ENCODE measurements at places on chromosomes 6 and 20.

DNA sequence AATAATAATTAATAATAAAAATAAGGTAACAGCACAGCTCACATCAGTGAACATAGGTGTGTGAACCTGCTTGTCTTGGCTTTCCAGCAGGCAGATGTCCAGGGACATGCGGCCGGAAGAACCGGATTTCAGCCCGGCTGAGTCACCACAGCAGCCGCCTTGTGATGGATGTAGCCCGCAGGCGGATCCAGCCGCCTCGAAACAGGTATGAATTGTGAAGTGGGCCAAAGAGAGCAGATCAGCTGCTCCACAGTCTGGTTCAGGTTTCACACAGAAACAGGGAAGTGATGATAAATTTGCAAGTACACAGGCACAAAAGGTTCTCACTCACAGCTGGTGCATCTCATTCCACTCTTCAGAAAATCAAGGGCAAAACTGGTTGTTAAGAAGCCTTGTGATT, 55.1 kb downstream of the ID4 start:
- no peak for DNase-seq

GRCh38 chr6:7906741-7907140, 3.8 kb downstream of the TXNDC5 start:
- DNase-seq: no peak

DNA sequence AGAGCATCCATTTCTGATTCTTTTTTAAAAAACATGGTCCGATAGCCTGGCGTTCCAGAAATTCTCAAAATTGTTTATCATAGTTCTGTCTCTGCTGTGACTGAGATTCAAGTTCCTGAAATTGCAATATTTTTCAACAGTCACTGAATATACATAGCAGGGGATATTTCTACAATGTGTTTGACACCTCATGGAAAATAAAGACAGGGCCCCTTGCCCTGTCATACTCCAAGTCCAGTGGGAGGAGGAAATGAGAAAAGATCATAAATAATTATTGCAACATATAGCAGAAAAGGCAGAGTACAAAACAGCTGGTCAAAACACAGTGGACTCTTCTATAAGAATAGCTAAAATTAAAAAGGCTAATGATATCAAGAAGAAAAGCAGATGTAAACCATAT, 234.8 kb upstream of the SPTLC3 start:
- no peak for DNase-seq

GRCh38 chr6:36443471-36444428, 950 bp downstream of the KCTD20 start:
- no peak for DNase-seq

- no peak for DNase-seq
These were observed 89.9 kb downstream of the PLCB1 start for GRCh38 chr20:8221887-8222419.

GRCh38 chr6:13147782-13148181, 180.6 kb downstream of the TBC1D7 start:
- DNase-seq: no peak

DNA sequence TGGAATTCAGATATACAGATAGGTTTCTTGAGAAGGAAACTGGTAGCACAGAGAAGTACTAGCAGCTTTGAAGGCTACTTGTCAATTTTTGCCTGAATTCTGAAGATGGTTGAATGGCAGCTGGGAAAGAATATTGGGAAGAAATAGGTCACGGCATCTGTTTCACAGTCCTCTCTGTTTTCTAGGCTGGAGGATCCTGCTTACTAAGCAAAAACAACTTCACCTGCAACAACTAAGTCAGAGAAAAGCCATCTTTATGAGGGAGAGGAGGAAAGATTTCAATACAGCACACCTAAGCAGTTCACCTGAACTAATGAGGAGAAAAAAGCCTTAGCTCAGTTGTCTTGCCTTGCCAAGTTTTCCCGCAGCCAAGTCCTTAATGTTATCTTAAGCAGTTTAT, 975.5 kb upstream of the EPHA7 start:
- no peak for DNase-seq

- DNase-seq: no peak
These were observed 18.3 kb upstream of the DSN1 start for GRCh38 chr20:36791862-36792261.

GRCh38 chr20:62020935-62021701, 44.6 kb downstream of the TAF4 start:
- no peak for DNase-seq

- no peak for DNase-seq
These were observed 972.9 kb upstream of the FLRT3 start for GRCh38 chr20:15310361-15310760.

DNA sequence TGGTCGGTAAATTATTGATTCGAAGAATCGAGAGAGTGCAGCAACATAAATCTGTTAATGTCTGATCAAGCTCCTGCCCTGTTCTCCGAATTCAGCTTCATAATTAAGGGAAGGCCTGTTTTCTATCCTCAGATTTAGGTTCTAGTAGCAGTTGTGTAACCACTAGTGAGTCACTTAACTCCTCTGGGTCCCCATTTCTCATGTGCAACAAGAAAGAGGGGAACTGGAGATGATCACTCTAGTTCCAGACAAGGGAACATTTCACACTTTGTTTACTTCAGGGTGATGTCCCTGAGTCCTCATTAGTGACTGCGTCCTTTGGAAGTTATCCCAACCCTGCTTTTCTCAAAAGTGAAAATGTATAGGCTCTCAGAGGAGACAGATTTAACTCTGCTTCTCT, 68.1 kb upstream of the RNF146 start:
- DNase-seq: no peak

GRCh38 chr6:156931283-156931682, 154.1 kb downstream of the ARID1B start:
- DNase-seq: no peak

DNA sequence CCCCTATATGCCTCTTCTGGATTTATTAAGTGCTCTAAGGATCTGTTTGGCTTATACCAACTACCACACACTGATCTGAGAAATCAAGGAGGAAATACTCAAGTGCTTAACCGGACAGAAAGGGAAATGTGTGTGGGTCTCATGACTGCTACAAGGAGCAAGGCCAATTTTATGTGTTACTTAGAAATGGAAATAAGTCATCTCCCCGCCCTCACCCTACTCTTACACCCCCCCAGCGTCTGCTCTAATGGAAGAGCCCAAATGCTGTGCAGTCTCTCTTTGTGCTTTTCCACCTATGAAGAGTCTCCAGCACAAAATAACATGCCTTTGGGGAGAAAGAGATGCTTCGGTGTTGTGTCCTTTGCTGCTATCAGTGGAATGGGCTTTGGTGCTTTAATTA, 428.8 kb upstream of the ARID1B start:
- DNase-seq: no peak

- DNase-seq: no peak
These were observed 90.6 kb upstream of the RALGAPA2 start for GRCh38 chr20:20803011-20803410.

GRCh38 chr6:19848465-19849029, 11.4 kb downstream of the ID4 start:
- no peak for DNase-seq

DNA sequence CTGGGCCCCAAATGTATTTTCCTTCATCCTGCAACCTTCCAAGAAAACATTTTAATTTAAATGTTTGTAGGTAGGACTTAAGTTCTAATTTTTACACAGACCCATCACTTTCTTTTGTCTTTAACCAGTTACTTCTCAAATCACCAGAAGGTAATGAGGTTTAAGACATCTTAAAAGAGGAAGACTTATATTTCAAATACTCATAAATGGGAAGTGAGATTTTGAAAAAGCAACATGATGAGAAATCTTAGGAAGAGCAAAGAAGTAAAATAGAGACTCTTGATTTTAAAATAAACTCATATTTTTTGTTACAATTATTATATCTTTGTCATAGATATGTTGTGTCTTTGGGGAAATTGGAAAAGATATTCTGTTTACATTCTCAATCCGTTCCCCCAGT, 82.3 kb downstream of the SYNE1 start:
- DNase-seq: no peak

- no peak for DNase-seq
These were observed 11.4 kb downstream of the TEAD3 start for GRCh38 chr6:35485402-35485877.

DNA sequence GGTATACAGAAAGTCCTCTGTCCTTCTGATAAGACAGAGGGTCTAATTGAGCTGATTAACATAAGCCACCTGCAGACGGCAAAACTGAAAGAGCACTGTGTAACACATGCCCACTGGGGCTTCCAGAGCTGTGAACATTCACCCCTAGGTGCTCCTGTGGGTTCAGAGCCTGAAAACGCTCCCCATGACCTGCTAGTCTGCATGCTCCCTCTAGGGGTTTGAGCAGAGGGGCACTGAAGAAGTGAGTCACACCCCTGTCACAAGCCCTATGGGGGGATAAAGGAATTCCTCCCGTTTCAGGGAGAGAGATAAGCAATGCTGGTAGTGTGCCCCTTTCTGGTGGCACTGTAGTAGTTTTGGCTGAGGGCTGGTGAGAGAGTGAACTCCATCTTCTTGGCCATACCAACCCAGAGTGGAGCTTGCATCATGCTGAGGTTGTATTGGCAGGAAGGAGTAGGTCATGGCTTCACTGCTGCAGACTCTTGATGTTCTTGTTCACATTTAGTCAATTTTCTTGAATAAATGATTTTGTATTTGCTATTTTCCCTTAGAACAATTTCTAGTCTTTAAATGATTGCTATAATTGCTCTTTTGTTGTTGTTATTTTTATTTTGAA, 637.5 kb upstream of the MAN1A1 start:
- no peak for DNase-seq

GRCh38 chr6:136158387-136158821, 91.7 kb downstream of the MTFR2 start:
- DNase-seq: no peak

DNA sequence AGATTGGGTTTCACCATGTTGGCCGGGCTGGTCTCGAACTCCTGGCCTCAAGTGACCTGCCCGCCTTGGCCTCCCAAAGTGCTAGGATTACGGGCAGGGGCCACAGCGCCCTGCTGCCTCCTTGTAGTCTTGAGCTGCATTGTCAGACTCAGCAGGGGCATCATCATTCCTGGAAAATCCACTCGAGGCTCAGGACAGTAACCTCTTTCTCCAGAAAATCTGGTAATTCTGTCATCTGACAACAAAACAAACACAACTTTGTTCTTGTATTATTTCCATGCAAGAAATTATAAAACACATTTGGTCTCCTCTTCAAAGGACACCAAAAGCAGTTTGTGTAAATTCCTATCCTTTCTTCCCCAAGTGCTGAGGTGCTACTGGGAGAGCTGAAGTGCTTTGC, 137.2 kb upstream of the INSM1 start:
- no peak for DNase-seq

GRCh38 chr6:41767112-41767833, 12.4 kb downstream of the FRS3 start:
- peak; percentile 72 for DNase-seq

DNA sequence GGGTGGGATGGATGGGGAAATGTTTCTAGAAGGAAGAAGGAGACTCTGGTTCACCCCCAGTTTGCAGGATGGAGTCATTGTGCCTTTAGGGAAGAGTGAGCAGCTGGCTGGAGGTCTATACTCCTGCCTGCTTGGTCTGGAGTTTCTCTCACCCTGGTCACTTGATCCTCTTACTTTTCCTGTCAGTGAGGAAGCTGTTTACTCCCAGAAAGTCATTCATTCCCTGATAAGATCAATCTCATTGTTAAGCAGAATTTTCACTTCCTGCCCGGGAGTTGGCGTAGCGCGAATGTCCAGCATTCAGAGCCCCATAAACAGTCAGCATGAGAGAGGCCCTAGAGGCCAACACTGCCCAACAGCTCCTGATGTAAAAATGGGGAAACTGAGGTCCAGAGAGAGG, 70.4 kb upstream of the SIRPA start:
- DNase-seq: no peak

DNA sequence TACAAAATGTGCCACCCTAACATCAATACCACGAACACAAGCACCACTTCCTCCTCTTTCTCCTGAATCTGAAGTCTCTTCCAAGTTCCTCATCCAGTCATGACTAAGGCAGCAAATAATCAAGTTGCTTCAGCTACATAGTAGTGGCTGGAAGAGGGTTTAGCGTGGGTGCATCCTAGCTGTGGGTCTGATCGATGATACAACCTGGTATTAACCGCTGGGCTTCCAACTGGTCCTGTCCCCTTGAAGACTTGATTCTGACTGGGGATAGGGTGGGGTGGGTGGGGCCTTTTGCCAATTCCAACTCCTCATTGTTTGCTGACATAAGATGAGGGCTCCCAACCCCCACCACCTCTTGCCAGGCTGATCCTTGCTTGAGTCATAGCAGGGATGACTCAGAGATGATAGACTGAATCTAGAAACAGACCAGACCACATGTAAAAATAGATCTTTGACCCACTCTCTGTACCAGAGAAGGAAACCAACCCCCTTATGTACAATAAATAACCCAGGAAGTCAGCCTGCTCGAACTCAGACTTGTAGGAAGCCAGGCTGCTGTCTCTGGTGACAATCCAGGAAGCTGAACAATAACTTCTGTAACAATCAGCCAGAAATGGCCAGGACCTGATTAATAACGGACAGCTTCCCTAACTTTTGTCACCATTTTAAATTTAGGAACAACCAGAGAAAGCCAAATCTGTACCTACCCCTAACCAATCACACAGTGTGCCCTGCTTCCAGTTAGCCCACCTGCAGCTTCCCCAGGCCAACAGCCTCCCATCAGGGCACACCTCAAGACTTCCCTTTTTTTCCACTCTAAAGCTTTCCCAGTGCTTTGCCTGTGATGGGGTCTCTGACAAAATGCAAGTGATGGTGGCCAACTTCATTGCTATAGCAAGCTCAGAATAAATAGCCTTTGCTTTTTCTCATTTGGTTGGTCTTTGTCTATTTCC, 68.9 kb upstream of the FAM184A start:
- peak; percentile 80 for DNase-seq

- DNase-seq: no peak
These were observed 170.4 kb upstream of the THEMIS start for GRCh38 chr6:128071212-128071611.

DNA sequence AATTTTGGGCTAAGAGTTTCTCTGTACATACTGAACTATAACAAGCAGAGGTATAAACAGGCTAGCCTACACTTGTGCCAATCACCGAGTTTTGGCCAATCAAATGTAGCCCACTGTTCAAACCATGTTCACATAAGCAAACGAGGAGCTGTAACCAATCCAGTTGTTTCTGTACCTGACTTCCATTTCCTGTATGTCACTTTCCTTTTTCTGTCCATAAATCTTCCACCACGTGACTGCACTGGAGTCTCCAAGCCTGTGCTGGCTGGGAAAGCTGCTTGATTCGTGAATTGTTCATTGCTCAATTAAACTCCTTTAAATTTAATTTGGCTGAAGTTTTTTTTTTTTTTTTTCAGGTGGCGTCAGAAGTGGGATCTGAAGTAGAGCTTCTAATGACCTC, 332.9 kb downstream of the RNF144B start:
- no peak for DNase-seq
